Activated T-helper 1 cell treated with anti-CD3 and anti-CD28 coated beads, Interleukin-2, amount 50 U/mL, for 16 hours (primary cell): ENCODE measurements at places on chromosomes 13 and 19.

- DNase-seq = no peak
Measured at GRCh38 chr13:66864627-66865026, 365.5 kb downstream of the PCDH9 start.

- no peak for DNase-seq
Measured at GRCh38 chr19:18167975-18168645, 5.5 kb upstream of the IFI30 start.

DNA sequence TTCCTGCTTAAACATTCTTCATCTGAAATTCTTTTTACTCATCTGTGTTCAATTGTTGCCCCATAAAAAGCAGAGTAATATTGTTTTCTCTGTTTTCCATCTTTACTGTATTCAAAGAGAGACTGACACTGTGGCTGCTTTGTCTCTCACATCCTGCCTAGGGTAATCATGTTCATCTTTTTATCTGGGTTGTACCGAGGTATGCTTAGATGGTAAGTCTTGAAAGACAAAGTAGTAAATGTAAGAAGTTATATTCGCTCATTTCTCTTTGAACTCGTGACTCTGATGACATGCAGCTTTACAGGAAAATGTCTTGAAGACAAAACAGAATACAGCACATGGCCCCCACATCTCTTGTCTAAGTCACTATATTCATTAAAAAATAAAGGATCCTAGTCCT, 20.0 kb upstream of the CYSLTR2 start:
- no peak for DNase-seq

DNA sequence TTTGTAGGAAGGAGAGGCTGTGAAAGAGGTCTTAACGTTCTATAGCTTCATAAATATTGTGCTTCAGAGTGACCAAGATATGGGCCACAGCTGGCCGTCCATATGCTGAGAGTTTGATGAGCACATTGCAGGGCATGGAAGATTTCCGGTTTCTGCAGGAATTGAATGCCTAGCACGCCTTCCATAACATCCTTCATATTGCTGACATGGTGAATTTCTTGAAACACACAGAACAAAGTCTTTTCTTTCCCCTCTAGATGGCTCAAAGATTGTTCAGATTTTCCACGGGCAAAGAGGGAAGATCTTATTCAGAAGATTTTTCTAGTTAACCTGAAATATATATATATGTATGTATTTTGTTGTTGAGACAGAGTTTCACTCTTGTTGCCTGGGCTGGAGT, 42.4 kb downstream of the ADGRE2 start:
- no peak for DNase-seq

- DNase-seq = no peak
Measured at GRCh38 chr19:16938211-16938610, 49.4 kb downstream of the F2RL3 start.

GRCh38 chr13:42803563-42804204, 22.3 kb downstream of the FAM216B start:
- no peak for DNase-seq

- no peak for DNase-seq
Measured at GRCh38 chr13:102317593-102317992, 84.3 kb downstream of the FGF14 start.

DNA sequence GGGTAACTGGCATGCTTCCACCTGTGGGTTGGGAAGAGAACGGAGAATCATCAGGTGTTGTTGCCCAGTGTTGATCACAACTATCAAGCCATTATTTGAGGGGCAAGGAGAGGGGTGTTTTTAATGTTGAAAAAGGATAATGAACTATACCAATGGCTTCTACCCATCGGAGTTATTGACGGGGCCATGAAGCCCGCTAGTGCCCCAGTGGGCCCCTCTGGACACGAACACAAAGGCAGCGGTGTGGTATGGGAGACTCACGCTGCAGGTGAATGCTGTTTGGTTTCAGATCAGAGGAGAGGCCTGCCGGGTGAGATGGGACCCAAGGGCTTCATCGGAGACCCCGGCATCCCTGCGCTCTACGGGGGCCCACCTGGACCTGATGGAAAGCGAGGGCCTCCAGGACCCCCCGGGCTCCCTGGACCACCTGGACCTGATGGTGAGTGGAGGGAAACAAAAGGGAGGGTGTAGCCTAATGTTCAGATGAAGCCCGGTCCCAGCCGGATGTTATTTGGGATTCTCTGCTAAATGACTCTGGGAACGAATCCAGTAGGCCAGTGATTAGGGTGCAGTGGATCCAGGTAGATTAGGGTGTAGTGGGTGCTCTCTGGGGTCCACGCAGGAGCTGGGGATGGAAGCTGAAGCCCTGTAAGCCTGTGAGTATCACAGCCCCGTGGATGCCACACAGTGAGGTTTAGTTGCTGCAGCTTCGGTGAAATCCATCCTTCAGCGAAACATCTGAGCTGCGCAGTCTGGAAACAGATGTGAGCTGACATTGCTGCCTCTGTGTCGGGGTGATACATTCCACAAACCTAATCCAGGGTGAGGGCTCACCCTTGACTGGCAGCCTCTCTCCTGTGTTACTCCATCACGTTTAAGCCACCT, 111.3 kb downstream of the RAB20 start:
- DNase-seq = no peak

DNA sequence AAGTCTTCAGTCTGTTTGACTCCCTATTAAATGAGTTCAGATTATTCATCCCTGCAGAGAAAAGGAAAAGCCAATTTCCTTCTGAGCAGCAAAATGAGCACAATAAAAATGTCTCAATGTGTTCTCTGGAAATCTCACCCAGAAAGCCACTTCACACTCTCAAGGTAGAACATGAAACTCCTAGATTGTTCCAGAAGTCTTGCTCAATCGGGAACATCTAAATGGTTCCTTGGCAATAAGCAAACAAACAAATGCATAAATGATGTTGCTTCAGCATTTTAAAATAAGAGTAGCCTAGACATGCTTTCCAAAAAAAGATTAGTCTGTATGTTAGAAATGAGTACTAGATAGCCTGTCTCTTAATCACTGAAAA, 59.7 kb upstream of the TNFRSF19 start:
- DNase-seq = no peak

GRCh38 chr13:107450931-107451330, 764.4 kb downstream of the LIG4 start:
- DNase-seq = no peak

DNA sequence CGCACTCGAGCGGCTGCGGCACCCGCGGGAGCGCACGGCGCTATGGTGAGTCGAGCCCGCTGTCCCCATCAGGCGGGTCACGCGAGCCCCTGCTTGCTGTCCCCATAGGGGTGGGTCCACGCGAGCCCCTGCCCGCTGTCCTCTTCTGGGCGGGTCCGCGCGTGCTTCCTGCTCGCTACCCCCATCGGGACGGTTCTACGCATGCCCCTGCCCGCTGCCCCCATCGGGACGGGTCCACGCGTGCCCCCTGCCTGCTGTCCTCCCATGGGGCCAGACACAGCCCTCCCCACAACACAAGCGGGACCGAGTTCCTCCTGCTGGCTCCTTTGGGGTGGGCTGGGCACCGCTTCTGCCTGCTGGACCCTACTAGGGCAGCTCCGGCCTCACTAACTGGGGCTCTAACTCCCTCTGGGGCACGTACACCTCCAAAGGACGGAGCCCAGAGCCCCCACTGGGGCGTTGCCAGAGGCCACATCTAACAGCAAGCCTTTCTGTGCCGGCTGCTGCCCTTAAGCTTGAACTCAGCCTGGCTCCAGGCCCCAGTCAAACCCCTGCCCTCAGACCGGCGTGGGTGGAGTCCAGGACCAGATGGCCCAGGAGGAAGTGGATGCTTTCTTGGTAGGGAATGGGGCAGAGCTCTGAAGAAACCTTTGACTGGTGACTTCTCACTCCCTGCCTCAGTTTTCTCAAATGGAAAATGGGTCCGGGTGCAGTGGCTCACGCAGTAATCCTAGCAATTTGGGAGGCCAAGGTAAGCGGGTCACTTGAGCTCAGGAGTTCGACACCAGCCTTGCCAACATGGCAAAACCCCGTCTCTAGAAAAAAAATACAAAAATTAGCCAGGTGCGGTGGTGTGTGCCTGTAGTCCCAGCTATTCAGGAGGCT, 722 bp downstream of the COLGALT1 start:
- no peak for DNase-seq

GRCh38 chr19:1064661-1065605, 2.0 kb upstream of the ARHGAP45 start:
- DNase-seq = peak; percentile 61
